ENCODE measurements at places on chromosomes 5 and 9.

DNA sequence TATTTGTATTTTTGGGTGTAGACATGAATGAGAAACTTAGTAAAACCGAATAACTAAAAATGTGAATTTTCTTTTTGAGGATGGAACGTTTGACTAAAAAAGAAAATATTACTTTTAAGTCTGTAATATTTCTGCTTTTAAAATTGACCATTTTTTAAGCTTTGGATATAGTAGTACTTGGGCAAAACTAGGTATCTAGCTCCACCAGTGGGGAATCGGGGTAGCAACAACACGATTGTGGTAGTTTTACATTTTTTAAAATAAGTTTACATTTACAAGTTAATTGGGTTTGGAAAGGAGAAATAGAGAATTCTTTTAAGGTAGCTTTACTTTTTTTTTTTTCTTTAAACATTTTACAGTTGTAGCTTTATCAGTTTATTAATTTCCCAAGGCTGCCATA lies 154.4 kb downstream of the MAN2A1 start:
- no peak for DNase-seq

GRCh38 chr9:17775656-17776055 lies 196.8 kb downstream of the SH3GL2 start:
- DNase-seq = no peak

GRCh38 chr5:179981636-179982035 lies 73.9 kb upstream of the TBC1D9B start:
- no peak for DNase-seq

DNA sequence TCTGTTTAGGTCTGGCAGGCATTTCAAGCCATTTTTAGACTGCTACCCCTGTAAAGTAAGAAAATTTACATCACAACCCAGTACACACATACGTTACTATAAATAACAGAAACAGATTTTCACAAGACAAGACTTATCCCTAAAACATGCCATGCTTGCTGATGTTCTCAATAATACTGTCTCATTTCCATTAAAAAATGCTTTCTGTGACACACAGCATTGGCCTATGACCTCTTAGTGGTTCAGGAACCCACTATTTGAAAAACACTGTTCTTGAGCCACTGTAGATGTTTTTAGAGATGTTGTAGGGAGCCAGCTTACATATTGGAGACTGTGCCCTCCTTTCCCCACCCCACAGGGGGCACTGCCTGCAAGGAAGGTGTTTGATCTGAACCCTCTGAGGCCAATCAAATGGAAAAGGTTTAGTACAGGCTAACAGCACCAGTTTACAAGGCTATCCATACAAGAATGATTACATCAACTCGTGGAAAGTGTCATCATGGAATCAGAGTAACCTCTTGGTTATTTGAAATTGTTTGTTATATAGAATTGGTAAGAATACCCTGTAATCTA lies 30.8 kb downstream of the ZSWIM6 start:
- DNase-seq = no peak

Measured in nucleus accumbens (tissue), 56 donors.